ENCODE measurements at places on chromosomes 3 and 15.

GRCh38 chr3:183356920-183357319 is 71.5 kb downstream of the MCF2L2 start:
- DNase-seq: no peak

GRCh38 chr3:28347374-28348264 is 902 bp upstream of the ZCWPW2 start:
- no peak for DNase-seq

DNA sequence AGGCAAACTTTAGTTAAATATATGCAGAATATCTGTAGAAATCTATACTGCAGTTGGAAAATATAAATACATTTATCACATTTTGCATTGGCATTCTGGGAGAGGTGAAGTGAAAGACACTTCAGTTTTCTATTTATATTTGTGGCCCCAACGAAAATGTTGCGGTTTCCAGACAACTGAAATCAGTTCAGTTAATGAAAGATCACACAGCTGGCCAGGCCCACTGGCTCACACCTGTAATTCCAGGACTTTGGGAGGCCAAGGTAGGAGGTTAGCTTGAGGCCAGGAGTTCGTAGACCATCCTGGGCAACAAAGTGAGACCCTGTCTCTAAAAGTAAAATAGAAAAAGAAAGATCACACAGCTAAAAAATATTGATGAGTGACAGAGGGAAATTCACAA is 11.9 kb upstream of the CLASP2 start:
- no peak for DNase-seq

- no peak for DNase-seq
Measured at GRCh38 chr15:22855791-22856190, 17.3 kb downstream of the NIPA2 start.

GRCh38 chr3:61269435-61269834 is 18.2 kb upstream of the FHIT start:
- no peak for DNase-seq

DNA sequence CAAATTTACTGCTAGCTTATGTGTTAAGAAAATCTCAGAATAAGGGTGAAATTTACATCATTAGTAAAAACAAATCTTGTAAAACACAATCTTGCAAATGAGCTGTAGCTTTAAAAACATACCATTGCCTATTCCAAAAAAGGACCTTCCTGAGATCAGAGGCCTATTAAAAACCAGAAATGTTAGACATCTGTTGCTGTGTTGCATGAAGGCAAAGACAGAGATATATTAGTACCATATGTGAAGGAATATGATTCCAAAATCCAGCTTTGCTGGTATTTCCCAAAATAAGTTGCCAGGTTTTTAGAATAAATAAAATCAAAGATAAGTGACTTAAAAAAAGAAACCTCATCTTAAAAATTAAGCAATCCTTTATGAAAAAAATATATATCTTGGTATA is 504.1 kb upstream of the CDIN1 start:
- DNase-seq: no peak

- no peak for DNase-seq
Measured at GRCh38 chr15:64343841-64344240, 12.1 kb downstream of the CSNK1G1 start.

DNA sequence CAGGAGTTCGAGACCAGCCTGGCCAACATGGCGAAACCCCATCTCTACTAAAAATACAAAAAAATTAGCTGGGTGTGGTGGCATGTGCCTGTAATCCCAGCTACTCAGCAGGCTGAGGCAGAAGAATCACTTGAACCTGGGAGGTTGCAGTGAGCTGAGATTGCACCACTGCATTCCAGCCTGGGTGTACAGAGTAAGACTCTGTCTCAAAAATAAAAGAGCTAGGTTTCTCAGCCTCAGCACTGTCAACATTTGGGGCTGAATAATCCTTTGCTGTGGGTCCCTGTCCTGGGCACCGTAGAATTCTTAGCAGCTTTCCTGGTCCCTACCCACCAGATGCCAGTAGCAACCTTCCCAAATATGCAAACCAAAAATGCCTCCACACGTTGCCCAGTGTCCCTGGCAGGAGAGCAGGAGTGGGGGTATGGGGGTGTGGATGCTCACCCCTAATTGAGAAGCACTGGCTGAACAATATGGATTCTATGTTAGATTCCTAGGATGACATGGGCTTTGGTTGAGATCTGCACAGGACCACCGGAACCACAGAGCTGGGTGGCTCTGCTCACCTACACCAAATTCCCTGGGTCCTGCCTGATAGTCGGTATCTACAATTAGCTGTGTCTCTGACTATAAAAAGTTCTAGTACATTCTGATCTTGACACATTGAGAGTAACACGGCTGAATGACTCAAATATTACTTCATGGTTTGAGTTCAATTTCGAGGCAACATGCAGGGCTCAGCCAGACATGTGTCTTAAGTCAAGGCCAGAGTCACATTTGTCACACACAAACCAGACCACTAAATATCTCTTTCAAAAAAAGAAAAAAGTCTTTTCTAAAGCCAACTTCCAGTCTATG is 577.0 kb upstream of the MDFIC2 start:
- DNase-seq: no peak

Data from stimulated activated CD4-positive, alpha-beta T cell treated with anti-CD3 and anti-CD28 coated beads, Interleukin-12 subunit alpha, Interleukin-12 subunit beta, amount 100 ng/mL, for 48 hours (primary cell).